ENCODE measurements at places on chromosomes 5 and 9.

DNA sequence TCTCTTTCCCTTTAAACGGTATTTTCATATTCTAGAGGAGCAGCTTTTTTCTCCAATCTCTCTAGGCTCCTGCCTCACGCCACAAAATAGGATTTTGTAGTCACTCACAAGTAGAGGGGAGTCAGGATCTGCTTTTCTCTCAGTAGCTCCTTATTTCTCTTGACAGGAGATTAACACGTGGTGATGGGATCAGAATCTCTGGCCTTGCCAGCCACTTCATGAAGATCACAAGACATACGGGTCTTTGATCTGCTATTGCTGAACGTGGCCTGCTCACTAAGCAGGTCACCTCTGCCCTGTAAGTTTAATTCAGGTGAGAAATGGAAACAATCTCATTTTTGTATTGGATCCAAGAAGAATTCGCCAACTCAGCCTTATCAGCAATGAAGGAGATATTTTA lies 257.5 kb downstream of the DIRAS2 start:
- no peak for DNase-seq

- DNase-seq, result no peak
Measured at GRCh38 chr9:37641331-37641730, 9.4 kb upstream of the FRMPD1 start.

DNA sequence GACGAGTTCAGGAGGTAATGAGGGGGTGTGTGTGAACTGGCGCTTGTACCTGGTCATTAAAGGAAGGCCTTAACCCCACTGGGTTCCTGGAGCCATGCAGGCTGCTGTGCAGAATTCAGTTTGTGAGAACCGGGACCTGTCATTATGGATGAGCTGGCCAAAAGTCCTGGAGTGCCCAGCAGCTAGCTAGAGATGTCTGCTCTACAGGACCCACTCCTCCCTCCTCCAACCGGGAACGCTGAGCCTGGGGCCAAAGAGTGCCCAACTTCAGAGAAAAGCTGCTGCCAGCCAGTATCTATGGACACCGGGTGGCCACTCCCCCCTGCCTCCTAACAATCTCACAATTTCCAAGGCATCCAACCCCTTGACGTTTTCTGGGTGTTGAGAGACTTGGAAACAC lies 1.2 kb downstream of the ENTREP1 start:
- DNase-seq, result no peak

- DNase-seq, result peak; percentile 20
Measured at GRCh38 chr5:119275146-119275545, 80.7 kb upstream of the TNFAIP8 start.

GRCh38 chr5:43648499-43649124 lies 45.6 kb downstream of the NNT start:
- DNase-seq, result no peak

- DNase-seq, result no peak
Measured at GRCh38 chr5:75847561-75848021, 130.4 kb upstream of the POC5 start.

DNA sequence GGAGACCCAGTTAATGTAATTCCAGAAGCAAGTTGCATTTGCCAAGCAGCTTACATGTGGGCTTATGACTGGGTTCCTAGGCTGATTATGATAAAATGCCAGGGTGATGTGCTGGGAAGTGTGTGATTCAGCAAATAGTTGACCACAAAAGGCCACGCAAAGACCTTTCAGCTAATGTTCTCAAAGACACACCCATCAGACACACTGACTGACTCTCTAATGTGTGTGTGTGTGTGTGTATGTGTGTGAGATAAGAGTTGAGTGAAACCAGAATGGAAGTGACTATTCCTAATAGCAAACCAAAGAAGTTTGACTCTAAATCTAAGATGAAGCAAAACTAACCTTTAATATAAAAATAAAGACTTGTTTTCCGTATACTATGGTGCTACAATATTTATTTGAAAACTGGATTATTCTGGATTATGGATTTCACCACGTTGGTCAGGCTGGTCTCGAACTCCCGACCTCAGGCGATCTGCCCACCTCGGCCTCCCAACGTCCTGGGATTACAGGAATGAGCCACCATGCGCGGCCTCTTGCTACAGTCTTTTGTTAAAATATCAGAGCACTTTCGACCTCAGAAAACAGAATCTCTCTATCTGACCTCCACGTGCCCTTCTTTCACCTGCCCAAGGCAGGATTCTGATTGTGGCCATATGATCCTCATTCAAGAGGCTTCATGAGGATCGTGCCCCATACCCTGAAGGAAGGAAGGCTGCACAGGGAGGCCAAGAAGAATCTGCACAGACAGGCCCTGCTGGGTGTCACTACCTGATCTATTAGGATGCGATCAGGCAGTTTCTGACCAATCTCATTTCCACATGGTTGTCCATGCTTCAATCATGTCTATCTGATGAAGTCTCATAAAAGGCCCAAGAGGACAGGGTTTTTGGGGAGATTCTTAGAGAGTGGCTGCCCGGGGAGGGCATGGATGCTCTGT lies 75.6 kb downstream of the USP20 start:
- DNase-seq, result peak; percentile 99

- peak; percentile 61 for DNase-seq
Measured at GRCh38 chr9:20692554-20692953, 8.5 kb downstream of the FOCAD start.

DNA sequence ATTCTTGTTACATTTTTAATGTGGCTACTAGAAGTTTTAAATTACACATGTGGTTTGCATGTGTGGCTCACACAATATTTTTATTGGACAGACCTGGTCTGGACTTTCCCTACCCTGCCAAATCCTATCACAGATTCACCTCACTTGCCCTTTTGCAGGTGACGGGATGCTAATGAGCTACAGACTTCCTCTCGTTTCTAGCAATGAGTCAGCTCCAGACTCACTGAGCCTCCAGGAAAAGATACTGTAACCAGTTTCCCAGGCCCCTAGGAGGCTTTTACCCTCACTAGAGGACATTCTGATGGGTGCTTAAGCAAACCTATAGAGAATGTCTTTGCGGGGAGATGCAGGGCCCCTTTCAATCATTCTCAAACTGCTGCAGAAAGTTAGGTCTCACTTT lies 135.4 kb downstream of the WDR41 start:
- peak; percentile 48 for DNase-seq

GRCh38 chr5:150847334-150847695 lies 994 bp downstream of the IRGM start:
- DNase-seq, result no peak

DNA sequence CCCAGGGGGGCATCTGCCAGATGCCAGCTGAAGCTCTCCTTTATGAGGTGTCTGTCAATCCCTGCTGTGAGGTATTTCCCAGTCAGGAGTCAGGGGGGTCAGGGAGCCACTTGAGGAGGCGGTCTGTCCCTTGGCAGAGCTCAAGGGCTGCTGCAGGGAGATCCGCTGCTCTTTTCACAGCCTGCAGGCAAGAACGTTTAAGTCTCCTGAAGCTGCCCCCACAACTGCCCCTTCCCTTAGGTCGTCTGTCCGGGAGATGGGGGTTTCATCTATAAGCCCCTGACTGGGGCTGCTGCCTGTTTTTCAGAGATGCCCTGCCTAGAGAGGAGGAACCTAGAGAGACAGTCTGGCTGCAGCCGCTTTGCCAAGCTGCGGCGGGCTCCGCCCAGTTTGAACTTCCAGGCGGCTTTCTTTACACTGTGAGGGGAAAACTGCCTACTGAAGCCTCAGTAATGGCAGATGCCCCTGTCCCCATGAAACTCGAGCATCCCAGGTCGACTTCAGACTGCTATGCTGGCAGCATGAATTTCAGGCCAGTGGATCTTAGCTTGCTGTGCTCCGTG lies 148.3 kb downstream of the RPS23 start:
- DNase-seq, result no peak

GRCh38 chr5:92237896-92238295 lies 854.8 kb upstream of the ARRDC3 start:
- DNase-seq, result no peak

DNA sequence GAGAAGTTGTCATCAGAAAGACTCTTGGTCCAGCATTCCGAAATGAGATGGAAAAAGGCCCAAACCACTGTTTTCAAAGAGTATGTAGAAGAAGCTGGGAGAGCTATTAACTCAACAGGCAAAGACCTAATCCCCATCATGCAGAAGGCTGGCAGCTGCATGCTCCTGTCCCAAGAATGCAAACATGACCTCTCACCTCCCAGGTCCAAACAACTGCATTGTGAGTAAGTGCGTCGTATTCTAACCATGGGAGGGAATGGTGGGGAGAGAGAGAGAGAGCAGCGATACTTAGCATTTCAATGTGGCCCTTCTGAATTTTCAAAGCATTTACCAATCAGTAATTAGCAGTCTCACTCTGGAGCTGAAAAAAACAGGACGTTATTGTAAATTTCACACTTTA lies 27.6 kb downstream of the TRPC7 start:
- no peak for DNase-seq

DNA sequence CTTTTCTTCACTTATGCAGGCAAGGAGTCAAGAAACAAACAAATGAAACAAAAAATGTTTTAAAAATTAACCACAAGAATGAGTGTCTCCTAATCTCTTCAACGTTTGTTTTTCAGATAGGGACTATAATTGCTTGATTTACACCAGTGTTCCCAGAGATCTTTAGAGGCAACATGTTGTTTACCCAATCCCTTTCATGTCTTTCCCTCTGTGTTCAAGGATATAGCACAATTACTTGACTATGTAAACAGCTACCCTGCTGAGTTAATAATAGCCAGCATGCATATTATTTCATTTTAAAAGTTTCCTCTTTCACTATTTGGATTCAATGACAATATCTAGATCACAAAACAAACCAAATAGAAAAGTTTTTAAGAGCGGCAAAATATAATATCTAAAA lies 25.1 kb upstream of the SHISAL2B start:
- DNase-seq, result no peak

GRCh38 chr9:26789959-26790358 lies 102.6 kb downstream of the CAAP1 start:
- DNase-seq, result no peak

DNA sequence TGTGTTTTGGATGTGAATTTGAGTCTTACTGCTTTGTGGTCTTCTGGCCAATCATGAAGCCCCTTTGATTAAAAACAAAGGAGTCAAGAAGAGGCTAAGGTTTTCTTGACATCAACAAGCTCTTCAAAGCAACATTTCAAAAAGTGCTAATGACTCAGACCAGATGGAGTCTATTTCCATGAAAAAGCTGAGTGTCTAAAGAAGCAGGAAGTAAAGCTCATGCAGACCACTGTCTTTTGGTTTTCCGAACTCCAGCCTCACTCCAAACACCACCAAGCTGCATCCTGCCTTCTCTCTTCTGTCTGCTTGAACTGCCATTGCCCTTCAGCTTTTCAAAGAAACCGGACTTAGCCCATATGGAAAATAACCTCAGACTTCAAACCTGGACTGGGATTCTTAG lies 115.2 kb downstream of the PRDM6 start:
- no peak for DNase-seq

DNA sequence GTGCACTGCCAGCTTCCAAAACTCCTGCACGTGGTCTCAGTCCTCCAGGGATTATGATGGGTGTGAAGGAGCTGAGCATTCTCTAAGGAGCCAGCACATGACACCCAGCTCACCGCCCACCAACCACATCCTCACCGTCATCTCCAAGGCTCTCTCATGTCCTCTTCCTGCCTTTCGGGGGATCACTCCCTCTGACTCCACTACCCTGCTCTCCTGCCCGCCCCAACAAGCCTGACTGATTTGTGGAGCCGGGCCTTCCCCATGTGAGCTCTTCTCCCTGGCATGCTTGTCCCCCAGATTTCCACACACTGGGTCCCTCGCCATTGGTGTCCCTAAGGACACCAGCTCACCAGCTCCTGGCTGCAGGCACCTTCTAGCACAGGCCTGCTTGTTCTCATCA lies 1.9 kb downstream of the ABO start:
- no peak for DNase-seq

DNA sequence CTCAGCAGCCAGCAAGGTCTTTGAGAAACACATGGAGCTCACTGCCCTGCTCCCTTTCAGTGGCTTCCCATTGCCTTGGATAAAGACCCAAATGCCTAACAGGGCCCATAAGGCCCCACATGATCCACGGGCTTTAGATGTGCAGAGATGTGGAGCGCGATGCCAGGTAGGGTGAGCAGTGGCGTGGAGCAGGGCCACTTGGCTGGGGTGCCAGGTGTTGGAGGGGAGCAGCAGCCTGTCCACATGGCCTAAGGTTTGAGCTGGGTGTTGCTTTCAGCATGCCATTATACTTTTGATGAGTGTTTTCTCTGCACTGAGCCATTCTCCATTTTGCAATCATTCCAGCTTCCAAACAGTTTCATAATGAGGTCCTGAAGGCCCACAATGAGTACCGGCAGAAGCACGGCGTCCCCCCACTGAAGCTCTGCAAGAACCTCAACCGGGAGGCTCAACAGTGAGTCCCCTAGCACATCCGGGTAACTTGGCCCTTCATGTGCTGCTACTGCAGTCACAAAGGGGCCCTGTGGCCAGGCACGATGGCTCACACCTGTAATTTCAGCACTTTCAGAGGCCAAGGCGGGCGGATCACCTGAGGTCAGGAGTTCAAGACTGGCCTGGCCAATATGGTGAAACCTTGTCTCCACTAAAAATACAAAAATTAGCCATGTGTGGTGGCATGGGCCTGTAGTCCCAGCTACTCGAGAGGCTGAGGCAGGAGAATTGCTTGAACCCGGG lies 11.1 kb downstream of the GLIPR2 start:
- DNase-seq, result no peak

GRCh38 chr5:61974680-61975079 lies 331.3 kb upstream of the KIF2A start:
- DNase-seq, result no peak

DNA sequence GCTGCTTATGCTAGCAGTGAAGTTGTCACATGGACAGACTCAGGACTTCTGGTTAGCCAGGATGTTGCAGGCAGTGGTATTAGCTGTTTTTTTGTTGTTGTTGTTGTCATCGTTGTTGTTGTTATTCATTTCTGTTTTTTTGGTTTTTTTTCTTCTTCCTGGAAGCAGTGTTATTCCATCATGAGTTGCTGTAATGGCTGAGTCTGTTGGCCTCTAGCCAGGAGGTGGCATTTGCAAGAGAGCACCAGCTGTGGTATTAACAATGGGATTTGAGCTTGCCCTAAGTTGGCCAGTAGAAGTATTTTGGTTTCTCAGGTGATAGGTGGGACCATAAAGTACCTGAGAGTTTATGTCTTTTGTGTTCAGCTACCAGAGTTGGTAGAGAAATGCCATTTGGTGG lies 561.1 kb downstream of the KCTD16 start:
- DNase-seq, result no peak

GRCh38 chr5:173615884-173616576 lies 420 bp downstream of the BOD1 start:
- peak; percentile 75 for DNase-seq

DNA sequence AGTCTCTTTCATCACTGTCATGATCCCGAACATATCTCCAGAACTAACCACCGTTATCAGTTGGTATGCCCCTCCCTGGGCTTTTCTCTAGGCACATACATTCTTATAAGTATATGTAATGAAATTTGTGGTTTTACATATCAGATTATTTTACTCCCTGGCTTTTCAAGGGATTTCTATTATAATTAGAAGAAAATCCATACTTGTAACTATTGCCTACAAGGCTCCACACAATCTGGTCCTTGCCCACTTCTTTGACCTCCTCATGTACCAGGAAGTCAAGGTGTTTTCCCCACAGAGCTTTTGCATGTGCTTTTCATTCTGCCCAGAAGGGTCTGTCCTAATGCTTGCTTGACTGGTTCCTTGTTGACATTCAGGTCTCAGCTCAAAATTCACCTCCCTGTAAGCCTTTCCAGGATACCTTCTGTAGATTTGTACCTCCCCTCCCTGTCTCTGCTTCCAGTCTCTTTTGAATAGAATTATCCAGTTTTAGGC lies 33.6 kb upstream of the HSD17B4 start:
- peak; percentile 79 for DNase-seq
